ENCODE measurements at places on chromosomes 16 and 17. TPM values are rescaled to one million over a fixed set of nuclear protein-coding genes. Genes with fewer than 3 reads are reported as not detected.

GRCh38 chr17:75803883-75804282 lies 19.3 kb downstream of the UNK start:
- DNase-seq = no peak

DNA sequence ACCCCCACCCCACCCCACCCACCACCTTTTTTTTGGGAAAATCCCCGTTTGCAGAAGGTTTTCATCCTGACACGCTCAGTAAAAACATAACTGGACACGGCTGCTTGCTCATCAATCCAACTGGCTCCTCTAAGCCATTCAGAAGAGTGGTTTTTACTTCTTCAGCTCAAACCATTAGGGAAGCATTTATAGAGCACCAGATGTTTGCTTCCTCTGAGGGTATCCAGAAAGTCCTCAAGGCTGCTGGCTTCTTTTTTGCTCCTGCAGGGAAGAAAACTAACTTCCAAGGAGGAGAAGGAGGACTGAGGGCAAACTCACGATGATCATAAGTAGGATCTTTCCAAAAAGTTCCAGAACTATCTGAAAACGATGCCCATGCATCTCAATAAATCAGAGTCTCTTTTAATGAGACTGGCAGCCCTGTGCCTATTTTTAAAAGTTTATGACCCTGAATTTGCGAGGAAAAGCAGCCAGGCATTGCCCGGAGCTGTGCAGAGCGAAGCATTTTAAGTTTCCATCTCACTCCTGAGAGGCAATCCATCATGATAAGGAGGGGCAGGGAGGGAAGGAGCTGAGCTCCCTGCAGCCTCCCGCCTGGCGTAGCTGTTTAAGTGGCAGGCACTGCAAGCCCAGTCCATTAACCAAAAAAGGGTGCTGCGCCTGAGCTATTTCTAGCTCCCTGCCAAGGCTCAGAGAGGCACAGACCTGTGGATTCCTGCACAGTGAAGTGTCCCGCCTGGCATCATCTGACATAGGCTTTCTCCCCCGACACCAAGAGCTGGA lies 146.3 kb upstream of the FOXF1 start:
- DNase-seq = no peak

DNA sequence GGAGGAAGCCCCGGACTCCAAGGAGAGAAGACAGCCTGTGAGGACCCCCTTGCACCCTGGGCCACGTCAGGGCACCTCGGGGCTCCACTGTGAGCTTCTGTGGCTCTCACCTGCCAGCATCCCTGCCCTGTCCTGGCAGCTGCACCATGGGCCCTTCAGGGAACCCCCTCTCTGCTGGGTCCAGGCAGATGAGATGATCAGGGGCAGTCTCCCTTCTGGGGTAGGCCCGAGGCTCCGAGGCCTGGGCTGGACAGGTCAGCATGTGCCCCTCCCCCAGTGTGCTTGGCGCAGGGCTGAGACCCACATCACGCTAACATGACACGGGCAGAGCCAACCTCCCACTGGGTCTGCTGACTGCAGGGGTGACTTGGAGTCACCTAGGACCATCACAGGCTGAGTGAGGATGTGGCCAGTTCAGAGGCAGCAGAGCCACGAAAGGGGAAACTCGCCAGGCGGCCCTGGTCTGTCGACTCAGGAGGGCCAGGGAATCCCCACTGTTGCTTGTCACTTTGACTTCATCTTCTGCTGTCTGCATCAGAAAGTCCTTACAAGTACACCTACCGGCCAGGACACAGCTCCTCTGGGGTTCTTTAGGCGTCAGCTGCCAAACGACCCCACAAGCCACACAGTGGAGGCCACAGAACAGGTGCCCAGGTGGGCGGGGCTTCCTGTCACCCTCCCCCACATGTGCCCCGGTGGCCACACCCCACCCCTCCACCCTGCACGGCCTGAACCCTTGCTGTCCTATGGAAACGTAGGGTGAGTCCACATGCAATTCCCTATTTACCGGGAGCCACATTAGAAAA lies 2.2 kb downstream of the GALNS start:
- DNase-seq = no peak

DNA sequence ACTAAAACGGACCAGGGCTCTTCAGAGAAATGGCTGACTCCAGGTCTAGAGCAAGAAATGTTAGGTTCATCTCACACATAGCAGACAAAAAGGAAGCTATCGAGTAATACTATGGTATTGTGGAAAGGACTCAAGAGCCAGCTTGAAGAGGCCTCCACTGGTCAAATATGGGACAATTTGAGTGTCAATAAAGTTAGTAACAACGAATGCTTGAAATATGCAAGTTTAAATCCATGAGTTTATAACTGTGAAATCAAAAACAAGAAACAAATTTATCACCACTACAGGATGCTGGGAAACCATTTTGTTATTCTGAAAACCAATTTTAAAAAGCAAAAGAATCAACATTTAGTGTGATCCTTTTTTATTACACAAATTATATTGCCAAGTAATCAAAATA lies 50.4 kb upstream of the ANKFY1 start:
- no peak for DNase-seq

- DNase-seq = no peak
Observed at GRCh38 chr17:74888469-74888868, 5.0 kb downstream of the FADS6 start.

DNA sequence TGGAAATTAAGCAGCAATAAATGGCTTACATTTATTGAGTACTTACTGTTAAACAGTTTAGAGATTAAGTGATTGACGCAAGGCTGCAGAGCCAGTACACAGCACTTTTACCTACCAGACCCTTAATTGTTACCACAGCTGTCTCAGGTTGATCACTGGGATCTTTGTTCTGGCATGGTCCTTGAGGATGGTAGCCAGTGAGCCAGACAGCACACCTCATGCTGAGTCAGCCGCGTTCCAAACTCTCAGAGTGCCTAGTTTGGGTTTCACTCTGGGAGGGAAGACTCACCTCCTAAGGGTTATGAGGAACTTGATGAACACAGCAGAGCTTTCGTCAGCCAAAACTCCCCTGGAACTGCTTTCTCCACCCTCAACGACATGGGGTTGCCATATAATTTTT lies 20.4 kb downstream of the CDH3 start:
- no peak for DNase-seq

- DNase-seq = no peak
Observed at GRCh38 chr17:55988861-55989260, 164.4 kb upstream of the ANKFN1 start.

GRCh38 chr17:17080181-17080631 lies 37.9 kb downstream of the MPRIP start:
- DNase-seq = no peak

GRCh38 chr17:50188531-50188920 lies 12.9 kb downstream of the COL1A1 start:
- no peak for DNase-seq

DNA sequence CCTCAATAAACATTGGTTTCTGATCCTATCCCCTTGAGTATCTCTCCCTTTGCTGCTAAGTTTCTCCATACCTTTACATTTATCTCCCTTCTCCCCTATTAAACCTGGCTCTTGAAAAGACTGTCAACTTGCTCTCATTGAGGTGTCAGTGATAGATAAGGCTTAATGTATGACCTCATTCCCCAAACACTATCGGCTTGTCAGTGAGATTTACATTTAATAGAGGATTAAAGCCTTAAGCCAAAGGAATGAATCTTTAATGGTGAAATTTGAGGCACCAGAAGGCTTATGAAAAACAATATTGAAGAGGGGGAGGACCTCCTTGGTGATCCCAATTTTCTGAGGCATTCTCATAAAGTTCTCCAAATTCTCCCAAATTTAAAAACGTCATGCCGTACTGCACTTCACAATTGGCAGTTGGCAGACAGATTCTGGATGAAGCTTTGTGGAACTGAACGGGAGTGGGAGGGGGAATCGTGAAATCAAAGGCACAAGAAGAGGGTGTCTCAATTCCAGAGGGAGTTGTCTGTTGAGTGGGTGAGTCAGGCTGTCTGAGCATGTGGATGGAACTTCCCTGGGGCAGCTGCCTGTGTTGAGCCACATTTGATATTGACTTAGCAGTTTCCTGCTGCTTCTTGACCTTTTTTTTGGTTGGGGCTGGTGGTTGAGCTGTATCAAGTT lies 478.8 kb downstream of the NPIPA7 start:
- DNase-seq = no peak

DNA sequence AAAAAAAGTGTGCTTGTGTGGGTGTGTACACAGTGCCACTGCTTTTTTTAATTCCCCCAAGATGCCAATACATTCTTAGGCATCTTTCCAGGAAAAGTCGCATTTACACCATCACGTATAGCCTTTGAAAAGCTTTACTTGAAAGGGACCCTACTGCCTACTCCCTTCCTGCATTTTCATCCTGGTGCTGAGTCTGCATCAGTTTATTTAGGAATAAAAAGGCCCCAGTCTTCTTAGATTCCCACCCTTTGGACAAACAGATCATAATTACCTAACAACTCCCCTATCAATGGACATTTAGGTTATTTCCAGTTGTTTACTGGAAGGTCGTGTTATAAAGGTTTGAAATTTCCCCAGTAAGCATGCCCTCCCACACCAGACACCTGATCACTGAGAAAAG lies 54.9 kb downstream of the CLEC16A start:
- no peak for DNase-seq

DNA sequence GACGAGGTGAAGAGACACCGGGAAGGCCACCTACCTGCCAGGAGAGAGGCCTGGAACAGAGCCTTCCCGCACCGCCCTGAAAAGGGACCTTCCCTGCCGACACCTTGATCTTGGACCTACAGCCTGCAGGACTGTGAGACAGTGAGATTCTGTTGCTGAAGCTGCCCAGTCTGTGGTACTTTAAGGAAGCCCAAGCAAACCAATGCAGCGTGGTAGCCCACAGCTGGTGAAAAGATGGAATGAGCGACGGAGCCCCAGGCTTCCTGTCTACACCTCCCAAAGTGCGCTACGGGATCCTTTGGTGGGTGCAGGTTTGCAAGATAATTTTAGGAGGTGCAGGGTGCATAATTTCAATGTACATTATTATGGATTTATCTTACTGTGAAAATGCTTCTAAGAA lies 33.9 kb downstream of the TNFRSF13B start:
- no peak for DNase-seq

- no peak for DNase-seq
Observed at GRCh38 chr16:89346869-89347268, 129.4 kb downstream of the ZNF778 start.

GRCh38 chr16:55569025-55569424 lies 2.5 kb downstream of the CAPNS2 start:
- DNase-seq = peak; percentile 56

DNA sequence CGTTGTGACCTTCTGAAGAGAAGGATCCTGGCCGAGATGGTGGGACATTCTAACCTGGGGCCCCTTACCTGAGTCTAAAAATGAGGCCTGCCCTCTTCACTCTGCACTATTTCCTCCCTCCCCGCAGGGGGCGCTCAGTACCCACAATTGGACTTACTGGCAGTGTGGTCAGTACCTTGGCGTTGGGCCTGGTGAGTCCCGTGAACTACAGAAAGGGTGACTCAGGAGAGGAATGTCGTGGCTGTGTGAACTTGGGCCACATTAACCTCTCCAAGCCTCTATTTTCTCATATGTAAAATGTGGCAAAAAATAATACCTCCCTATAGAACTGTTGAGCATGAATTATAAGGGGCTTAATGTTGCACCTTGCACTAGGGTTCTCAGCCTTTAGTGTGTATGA lies 3.9 kb downstream of the RSAD1 start:
- DNase-seq = peak; percentile 58

DNA sequence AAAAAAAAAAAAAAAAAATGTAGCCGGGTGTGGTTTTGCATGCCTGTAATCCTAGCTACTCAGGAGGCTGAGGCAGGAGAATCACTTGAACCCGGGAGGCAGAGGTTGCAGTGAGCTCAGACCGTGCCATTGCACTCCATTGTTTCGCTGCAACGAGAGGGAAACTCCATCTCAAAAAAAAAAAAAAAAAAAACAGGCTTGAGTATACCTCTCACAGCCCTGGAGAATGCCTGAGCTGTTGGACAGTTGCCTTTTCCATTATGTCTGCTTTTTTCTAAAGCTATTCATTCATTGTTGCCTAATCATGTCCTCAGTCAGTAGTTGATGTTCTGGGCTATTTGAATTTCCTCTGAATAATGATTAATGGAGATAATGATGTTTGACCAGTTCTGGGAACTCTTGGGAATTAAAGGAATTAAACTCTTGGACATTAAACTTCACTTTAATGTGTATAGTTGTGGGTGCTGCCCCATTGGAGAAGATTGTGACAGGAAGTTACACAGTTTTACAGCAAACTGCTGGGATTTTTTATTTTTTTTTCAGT lies 11.8 kb downstream of the HMOX2 start:
- no peak for DNase-seq

DNA sequence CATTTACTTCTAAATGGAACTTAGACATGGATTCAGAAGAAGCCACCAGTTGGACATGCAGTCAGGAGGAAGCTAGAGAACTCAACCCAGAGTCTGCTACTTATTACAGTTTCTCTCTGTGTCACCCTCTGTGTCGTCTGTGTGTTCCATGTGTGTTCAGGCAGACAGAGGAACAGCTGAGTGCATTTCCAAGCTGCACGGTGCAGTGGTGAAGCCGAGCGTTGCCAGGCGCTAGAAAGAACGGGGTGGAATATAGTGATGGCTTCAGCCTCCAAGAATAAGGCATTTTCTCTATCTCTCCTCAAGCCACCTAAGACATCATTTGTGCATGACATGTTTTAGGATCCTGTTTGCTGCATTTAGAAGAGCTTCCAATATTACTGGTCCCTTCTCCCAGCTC lies 101.1 kb upstream of the CCL2 start:
- no peak for DNase-seq

DNA sequence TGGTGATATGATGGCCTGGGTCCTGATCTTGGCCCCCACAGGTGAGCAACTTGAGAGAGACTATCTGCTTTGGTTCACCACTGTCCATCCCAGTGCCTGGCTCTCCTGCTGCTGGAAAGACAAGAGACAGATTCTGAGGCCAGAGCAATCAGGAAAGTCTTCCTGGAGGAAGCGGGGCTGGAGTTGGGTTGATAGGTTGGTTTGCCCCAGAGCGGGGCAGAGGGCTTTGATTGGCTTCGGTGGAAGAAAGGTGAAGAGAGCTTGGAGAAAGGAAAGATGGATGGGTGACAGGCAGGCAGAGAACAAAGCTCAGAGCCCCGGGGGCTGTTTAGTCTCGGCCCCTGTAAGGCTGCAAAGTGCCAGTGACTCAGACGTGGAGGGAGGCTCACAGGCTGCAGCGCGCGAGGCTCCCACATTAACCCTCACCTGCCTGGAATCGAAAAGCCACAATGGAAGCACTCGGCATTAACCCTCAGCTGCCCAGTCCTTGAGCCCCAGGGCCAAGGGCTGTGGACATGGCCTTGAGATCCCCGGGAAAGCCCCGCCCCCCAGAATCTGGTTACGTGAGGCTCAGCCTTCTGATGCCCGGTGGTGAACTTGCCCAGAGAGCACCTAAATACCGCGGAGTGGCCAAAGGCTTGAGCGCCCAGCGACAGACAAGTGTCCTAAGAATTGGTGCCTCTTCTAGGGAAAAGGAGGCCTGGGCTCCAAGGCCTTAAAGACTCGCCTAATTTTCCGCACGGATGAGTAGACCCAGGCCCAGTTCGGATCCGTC lies 996 bp upstream of the CPNE2 start:
- no peak for DNase-seq

The BCL6B gene
- 19.3 TPM for polyA plus RNA-seq

The RMI2 gene
- polyA plus RNA-seq = 7.6 TPM

The KRT33A gene
- polyA plus RNA-seq = not detected

The FNDC8 gene
- 0.11 TPM for polyA plus RNA-seq

The CHD9NB gene
- 2.7 TPM for polyA plus RNA-seq

The GGT6 gene
- 0.18 TPM for polyA plus RNA-seq

The TP53TG3F gene
- polyA plus RNA-seq = not detected
